Stimulated activated CD8-positive, alpha-beta memory T cell treated with anti-CD3 and anti-CD28 coated beads, Interleukin-7, amount 100 ng/mL, for 24 hours (primary cell): ENCODE measurements at places on chromosomes 6 and 20.
A peak's percentile ranks its signal among the peaks of the same experiment; 100 is the strongest.

DNA sequence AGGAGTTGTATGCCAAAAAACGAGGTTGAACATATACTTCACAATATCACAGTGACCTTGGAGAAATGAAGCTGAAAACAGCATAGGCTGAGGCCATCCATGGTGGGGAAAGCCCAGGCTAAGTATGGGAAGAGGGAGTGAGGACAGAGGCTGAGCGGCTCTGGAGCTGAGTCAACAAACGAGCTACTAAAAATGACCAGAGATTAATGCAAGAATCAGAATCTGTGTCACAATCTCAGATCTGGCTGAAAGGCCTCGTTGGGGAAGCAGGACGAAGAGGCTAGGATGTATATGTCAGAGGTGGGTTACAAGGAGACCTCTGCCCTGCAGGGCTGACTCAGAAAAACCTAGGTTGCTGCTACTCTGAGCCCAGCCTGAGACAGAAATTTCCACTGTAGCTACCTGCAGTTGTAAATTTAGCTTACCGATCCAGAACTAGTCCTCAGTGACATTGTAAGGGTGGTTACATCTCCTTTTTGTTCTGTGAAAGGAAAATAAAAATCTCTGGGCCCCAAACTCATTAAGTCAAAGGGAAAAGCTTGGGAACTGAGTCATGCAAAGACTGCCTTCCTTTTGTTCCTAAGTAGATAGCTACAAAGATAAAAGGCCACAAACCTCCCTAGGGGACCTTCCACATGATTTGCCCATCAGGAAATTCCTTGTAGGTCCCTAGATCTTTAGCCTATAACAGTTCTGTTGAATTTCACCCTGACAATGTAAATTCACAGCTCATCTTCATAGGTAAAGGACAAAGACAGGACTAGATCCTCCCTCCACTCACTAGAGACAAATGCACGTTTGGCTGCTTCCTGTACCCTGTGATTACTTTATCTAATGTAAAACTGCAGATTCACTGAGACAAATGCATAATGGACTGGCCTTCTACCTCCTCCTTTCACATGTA, 8.5 kb upstream of the TUBB2A start:
- DNase-seq = no peak

DNA sequence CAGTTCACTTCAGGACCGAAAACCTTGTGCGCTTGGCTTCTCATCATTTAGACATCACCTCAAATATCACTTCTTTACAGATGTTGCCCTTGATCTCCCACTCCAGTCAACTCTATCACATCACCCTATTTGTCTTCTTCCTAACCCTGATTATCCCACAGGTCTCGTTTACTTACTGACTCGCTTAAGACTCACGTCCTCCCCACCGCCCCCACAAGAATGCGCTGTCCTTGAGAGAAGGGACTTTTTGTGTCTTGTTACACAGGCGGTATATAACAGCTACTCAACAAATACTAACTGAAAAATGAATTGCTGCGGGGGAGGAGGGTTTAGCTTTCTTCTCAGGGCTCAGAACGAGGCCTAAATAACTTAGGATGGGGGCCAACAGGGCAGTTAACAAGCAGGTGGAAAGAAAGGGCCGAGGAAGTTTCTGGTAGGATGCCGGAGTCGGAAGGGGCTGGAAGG, 527 bp downstream of the TOMM34 start:
- DNase-seq = peak; percentile 41

- DNase-seq = no peak
Measured at GRCh38 chr6:158660333-158660754, 10.5 kb downstream of the SYTL3 start.

GRCh38 chr6:64034291-64034690, 398.7 kb downstream of the PHF3 start:
- DNase-seq = no peak

DNA sequence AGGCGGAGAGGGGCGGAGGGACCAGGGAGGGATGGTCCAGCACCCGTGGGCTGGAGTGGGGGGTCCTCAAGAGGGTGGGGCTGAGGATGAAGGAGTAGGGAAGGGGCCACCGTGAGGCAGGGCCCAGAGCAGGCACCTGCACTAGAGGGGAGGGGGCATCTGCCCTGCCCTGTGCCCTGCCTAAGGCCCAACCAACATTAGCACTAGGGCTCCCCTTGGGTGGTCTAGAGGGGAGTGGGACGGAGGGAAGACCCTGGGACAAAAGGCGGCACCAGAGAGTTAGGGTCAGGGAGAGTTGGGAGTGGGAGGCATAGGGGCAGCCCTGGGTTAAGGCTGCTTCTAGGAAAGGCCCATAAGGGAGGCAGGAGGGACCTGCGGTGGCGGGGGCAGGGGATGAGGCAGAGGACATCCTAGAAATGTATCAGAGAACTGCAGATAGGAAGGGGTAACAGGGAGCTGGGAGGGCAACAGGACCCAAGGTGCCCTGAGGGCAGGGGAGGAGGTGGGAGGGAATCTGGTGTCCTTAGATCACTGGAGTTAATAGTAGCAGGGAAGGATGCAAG, 24.5 kb downstream of the HLA-F start:
- no peak for DNase-seq

GRCh38 chr6:48027704-48028435, 83.1 kb downstream of the PTCHD4 start:
- DNase-seq = no peak
